Bronchial epithelial cell (primary cell): ENCODE measurements at places on chromosomes 1 and 21. TPM values are rescaled to one million over a fixed set of nuclear protein-coding genes. Genes with fewer than 3 reads are reported as not detected.

The MIA3 gene
- 30.3 and 36.0 TPM in 2 replicates for total RNA-seq

The TSSK3 gene
- 0.26 and 0.64 TPM in 2 replicates for total RNA-seq

The DAP3 gene
- 53.6 and 71.1 TPM in 2 replicates for total RNA-seq

The FCER1G gene
- total RNA-seq: 0.26 TPM in 2 replicates
